Left colon (tissue), 2 donors: ENCODE measurements at places on chromosomes 5 and 9. TPM values are rescaled to one million over a fixed set of nuclear protein-coding genes. Genes with fewer than 3 reads are reported as not detected.

Gene GKAP1
- 4.0 TPM for total RNA-seq

Gene FBXO10
- 4.4 TPM for total RNA-seq

Gene OTULINL
- 72.0 TPM for total RNA-seq

DNA sequence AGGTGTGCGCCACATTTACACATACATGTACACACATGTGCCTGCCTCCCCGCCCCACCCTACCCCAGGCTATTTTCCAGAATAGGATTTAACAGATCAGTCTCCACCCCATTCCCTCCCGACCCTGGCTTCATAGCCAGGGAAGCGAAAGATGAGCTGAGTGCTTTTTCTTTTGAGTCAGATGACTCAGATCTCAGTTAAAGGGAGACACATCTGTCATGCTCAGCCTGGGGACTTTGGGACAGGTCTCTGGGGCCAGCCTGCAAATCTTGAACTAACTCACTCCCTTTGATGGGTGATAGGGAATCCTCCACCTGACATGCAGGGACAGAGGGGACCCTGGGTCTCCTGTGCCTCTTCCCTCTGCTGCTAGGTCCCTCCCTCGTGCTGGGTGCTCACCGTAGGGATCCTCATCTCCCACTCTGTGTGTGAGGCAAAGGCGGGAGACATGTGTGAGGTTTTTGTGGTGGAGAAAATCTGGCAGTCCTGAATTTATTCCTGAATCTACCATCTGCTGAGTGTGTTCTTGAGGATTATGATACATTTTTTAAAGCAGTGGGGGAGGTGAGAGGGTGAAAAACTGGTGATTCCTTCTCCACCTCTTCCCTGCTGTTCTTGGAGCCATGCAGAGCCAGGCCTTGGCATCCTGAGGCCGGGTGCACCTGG is 37.7 kb downstream of the NEUROG1 start:
- no peak for DNase-seq

GRCh38 chr5:17406423-17406838 is 91.6 kb upstream of the TAF11L2 start:
- no peak for DNase-seq

- DNase-seq: no peak
These were observed 1.4 kb upstream of the CERCAM start for GRCh38 chr9:128419061-128419925.
